CD4-positive, alpha-beta T cell (primary cell): ENCODE measurements at places on chromosomes 5 and 9. TPM values are rescaled to one million over a fixed set of nuclear protein-coding genes. Genes with fewer than 3 reads are reported as not detected.

MPDZ gene
- total RNA-seq: not detected

NRG2 gene
- total RNA-seq: 0.08 TPM

SERF1A gene
- total RNA-seq: 10.6 TPM

GCNT1 gene
- total RNA-seq: 0.36 TPM

ADAMTS6 gene
- total RNA-seq: 2.6 TPM

SAXO1 gene
- total RNA-seq: 0.34 TPM

GPR21 gene
- total RNA-seq: 0.74 TPM

FBXL7 gene
- not detected for total RNA-seq

TBC1D2 gene
- total RNA-seq: 2.9 TPM

NTNG2 gene
- 2.2 TPM for total RNA-seq

GARIN3 gene
- not detected for total RNA-seq

RFX3 gene
- 24.8 TPM for total RNA-seq

FGFR4 gene
- 2.8 TPM for total RNA-seq

GDNF gene
- not detected for total RNA-seq

PCDHGA12 gene
- not detected for total RNA-seq

FAM169A gene
- total RNA-seq: 14.7 TPM

GAPT gene
- not detected for total RNA-seq

OLFM1 gene
- total RNA-seq: not detected

IL13 gene
- total RNA-seq: not detected

APBA1 gene
- total RNA-seq: 0.47 TPM

GPR151 gene
- total RNA-seq: not detected

IFNK gene
- total RNA-seq: not detected

POU5F2 gene
- total RNA-seq: 0.73 TPM

GPR107 gene
- total RNA-seq: 18.9 TPM

OCLN gene
- total RNA-seq: 6.8 TPM
